ENCODE measurements at places on chromosomes 1 and 21.
A peak's percentile ranks its signal among the peaks of the same experiment; 100 is the strongest.

- no peak for DNase-seq
These were observed at the start of gene ADSS2 for GRCh38 chr1:244451539-244451950. Gene ADSS2, minus strand, starts transcription at chr1:244451909. Its CDS starts 92 bp downstream, at chr1:244451817.

GRCh38 chr1:9629445-9630201 lies 21.9 kb upstream of the PIK3CD start:
- DNase-seq = peak; percentile 83

DNA sequence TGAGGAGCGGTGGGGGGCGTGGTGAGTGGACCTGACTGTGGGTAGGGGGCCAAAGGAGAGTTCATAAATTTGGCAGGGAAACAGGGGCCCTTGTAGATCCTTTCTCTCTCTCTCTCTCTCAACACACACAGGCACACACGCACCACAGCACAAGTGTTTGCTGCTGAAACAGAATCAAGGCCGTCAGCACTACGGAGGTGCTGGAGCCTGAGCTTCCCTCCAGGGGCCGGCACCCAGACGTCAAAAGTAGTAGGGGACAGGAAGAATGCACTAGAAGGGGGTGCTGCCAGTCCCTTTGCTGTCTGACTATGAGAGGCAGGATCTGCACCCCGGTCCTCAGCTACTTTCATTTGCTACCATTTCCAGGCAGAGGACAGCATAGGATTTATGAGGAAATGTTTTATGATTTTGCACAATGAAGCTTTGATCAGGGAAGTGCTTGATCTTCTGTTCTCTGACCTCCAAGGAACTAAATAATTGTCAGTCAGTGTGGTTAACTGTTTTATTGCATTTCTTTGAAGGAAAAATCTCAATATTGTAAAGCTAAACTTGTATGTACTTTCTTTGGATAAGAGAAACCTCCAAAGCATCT lies 74.3 kb upstream of the FAM3B start:
- no peak for DNase-seq

DNA sequence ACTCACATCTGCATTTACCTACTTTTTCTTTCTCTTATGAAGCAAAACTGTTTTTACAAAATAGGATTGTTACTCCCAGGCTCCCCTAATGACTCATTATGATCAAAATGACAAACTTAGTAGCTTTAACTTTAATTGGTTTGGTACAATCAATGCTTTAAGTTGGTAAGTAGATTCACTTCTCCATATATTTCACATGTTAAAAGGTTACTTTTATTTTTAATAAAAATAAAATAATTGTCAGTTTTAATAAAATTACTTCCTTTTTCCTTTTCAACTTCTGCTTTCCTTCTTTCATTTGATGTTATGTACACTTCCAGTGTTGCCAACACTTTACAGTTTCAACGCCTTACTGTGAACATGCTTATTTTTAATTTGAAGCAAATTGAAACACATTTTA lies 477.6 kb downstream of the SETD4 start:
- no peak for DNase-seq

- DNase-seq = no peak
These were observed 11.2 kb downstream of the WRAP73 start for GRCh38 chr1:3638676-3639075.

GRCh38 chr1:59316497-59317128 lies 19.7 kb downstream of the FGGY start:
- DNase-seq = no peak

Data from GM13976 (cell line).